GM23248 (cell line): ENCODE measurements at places on chromosomes 7 and 10. TPM values are rescaled to one million over a fixed set of nuclear protein-coding genes. Genes with fewer than 3 reads are reported as not detected.
A peak's percentile ranks its signal among the peaks of the same experiment; 100 is the strongest.

GRCh38 chr7:2180081-2180480, 52.7 kb downstream of the MAD1L1 start:
- DNase-seq: no peak
- no peaks in the 10 kb centered on the region for H3K36me3 ChIP-seq
- H3K27ac ChIP-seq: no peak overlapping the region
- H3K27me3 ChIP-seq: no peaks in the 10 kb centered on the region
- H3K4me3 ChIP-seq: no peak overlapping the region
- H3K4me1 ChIP-seq: peaks cover 18% of the 10 kb centered on the region

DNA sequence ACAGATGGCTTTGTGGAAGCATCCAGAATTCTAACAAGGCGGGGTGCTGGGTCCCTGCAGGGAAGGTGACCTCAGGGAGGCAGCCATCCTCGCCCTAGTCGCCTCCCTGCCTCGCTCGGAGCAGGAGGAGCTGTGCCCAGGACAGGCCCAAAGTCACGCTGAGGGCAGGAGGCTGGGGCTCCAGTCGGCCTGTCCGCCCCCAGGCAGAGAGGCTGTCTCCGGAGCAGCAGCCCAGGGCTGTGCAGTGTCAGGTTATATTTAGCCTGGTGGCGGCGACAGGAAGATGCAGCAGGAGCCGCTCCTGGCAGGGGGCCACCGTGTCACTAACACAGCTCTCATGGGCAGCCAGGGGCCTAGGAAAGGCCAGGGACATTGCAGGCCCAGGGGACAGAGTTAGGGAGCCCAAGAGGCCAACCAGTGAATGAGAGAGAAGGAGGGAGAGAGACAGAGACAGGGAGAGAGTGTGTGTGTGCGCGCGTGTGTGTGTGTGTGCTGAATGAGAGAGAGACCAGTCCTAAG, 13.5 kb downstream of the KCNH2 start:
- no peaks in the 10 kb centered on the region for H3K36me3 ChIP-seq
- H3K4me1 ChIP-seq: no peaks in the 10 kb centered on the region
- H3K27me3 ChIP-seq: peaks cover 52% of the 10 kb centered on the region
- DNase-seq: peak; percentile 21
- no peak overlapping the region for H3K4me3 ChIP-seq
- no peak overlapping the region for H3K27ac ChIP-seq

GRCh38 chr10:31953480-31953879, 24.8 kb upstream of the ARHGAP12 start:
- no peak for DNase-seq
- peaks cover 9% of the 10 kb centered on the region for H3K4me1 ChIP-seq
- no peaks in the 10 kb centered on the region for H3K27me3 ChIP-seq

GRCh38 chr10:48523212-48523819, 81.6 kb downstream of the ARHGAP22 start:
- H3K27me3 ChIP-seq: no peaks in the 10 kb centered on the region
- H3K36me3 ChIP-seq: no peaks in the 10 kb centered on the region
- H3K27ac ChIP-seq: peak overlapping the region; percentile 29; the same call in 1 of the 2 replicates
- peak overlapping the region; percentile 68 for H3K4me3 ChIP-seq
- H3K4me1 ChIP-seq: peaks cover 43% of the 10 kb centered on the region

GRCh38 chr7:105365541-105366534, 22.9 kb downstream of the SRPK2 start:
- no peak overlapping the region for H3K27ac ChIP-seq
- H3K27me3 ChIP-seq: no peaks in the 10 kb centered on the region
- no peak overlapping the region for H3K4me3 ChIP-seq
- no peaks in the 10 kb centered on the region for H3K36me3 ChIP-seq
- DNase-seq: no peak

DNA sequence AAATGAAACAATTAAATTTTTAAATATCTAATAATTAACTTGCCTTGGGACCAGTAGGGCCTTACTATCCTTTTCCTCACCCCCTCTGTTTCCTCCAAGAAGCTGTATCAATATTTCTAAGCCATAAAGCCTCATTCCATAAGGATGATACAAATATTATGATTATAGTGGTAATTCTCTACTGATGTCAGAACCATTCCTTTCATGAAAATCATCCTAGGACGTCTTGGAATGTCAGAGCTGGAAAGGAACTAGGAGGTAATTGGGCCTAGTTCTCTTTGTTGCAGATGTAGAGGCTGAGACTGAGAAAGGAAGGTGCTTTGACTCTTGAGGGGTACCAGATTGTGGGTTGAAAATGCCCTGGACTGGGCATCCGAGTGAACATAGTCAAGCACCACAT, 766.7 kb upstream of the GHITM start:
- H3K4me3 ChIP-seq: no peak overlapping the region
- H3K27ac ChIP-seq: no peak overlapping the region
- DNase-seq: no peak
- no peaks in the 10 kb centered on the region for H3K27me3 ChIP-seq
- H3K4me1 ChIP-seq: no peaks in the 10 kb centered on the region

DNA sequence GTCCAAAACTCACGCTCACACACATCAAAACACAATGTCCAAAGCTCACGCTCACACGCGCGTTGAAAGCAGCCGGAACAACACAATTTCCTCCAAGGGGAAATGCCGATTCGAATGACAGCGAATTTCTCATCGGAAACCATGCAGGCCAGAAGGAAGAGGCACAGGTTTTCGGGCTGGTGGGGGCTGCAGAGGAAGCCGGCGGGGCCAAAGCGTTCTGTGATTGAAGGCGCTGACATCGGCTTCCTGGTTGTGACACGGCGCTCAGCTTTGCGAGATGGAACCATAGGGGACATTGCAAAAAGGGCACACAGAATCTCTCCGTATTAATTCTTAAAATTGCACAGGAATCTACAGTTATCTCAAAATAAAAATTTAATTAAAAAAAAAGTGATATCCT, 61.3 kb downstream of the FOXL3 start:
- no peak for DNase-seq
- peaks cover 5% of the 10 kb centered on the region; the same call in 1 of the 2 replicates for H3K27me3 ChIP-seq
- no peak overlapping the region for H3K4me3 ChIP-seq
- no peaks in the 10 kb centered on the region for H3K36me3 ChIP-seq

GRCh38 chr10:93485690-93486089, 3.6 kb upstream of the MYOF start:
- no peaks in the 10 kb centered on the region for H3K36me3 ChIP-seq
- no peak overlapping the region for H3K27ac ChIP-seq
- DNase-seq: no peak
- no peaks in the 10 kb centered on the region for H3K27me3 ChIP-seq

GRCh38 chr7:2510909-2511768, 8.4 kb upstream of the LFNG start:
- no peak overlapping the region for H3K4me3 ChIP-seq
- H3K4me1 ChIP-seq: peaks cover 12% of the 10 kb centered on the region
- no peak overlapping the region for H3K27ac ChIP-seq
- no peak for DNase-seq
- no peaks in the 10 kb centered on the region for H3K36me3 ChIP-seq

GRCh38 chr10:29882766-29883165, 176.6 kb downstream of the JCAD start:
- H3K4me3 ChIP-seq: no peak overlapping the region
- peaks cover 79% of the 10 kb centered on the region for H3K27me3 ChIP-seq
- no peaks in the 10 kb centered on the region for H3K4me1 ChIP-seq
- H3K27ac ChIP-seq: no peak overlapping the region
- no peaks in the 10 kb centered on the region for H3K36me3 ChIP-seq

DNA sequence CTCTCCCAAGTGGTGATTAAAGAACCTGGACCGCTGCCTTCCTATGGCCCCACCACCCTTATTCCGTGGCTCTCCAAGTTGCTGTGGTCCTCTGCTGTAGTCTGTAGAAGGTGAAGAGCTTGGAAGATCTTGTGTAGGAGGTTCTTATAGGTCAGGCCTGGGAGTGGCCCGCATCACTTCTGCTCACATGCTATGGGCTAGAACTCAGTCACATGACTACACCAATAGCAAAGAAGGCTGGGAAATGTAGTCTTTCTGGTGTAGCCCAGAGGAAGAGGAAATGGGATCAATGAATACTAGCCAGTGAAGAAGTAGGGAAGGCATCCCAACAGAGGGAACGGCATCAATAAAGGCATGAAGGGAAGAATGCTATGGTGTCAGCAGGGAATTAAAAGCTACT, 41.3 kb upstream of the AOAH start:
- no peaks in the 10 kb centered on the region for H3K27me3 ChIP-seq
- H3K27ac ChIP-seq: no peak overlapping the region
- H3K4me3 ChIP-seq: no peak overlapping the region
- DNase-seq: no peak

GRCh38 chr7:35258125-35258867, 4.4 kb upstream of the TBX20 start:
- no peaks in the 10 kb centered on the region for H3K36me3 ChIP-seq
- H3K4me1 ChIP-seq: no peaks in the 10 kb centered on the region
- H3K27ac ChIP-seq: no peak overlapping the region
- H3K27me3 ChIP-seq: peaks cover 75% of the 10 kb centered on the region
- H3K4me3 ChIP-seq: no peak overlapping the region

DNA sequence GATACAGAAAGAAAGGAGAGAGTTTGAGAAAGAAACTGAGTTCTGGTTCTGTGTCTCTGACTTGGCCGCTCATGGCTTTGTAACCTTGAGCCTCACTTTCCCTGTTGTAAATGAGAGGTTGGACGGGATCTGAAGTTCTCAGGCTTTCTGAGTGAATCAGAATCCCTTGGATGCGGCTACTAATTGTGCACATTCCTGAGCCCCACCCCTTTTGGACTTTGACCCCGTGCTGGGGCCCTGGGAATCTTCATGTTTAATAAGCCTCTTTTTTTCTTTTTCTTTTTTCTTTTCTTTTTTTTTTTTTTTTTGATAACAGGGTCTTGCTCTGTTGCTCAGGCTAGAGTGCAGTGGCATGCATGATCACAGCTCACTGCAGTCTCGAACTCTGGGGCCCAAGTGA, 26.9 kb downstream of the SLC25A28 start:
- peaks cover 14% of the 10 kb centered on the region; the same call in 1 of the 2 replicates for H3K27me3 ChIP-seq
- DNase-seq: no peak
- H3K4me3 ChIP-seq: no peak overlapping the region
- H3K27ac ChIP-seq: no peak overlapping the region
- H3K4me1 ChIP-seq: no peaks in the 10 kb centered on the region

- no peaks in the 10 kb centered on the region for H3K36me3 ChIP-seq
- H3K4me1 ChIP-seq: peaks cover 28% of the 10 kb centered on the region
- DNase-seq: peak; percentile 63
- no peak overlapping the region for H3K4me3 ChIP-seq
These were observed 4.1 kb downstream of the OTUD1 start for GRCh38 chr10:23442936-23443335.

DNA sequence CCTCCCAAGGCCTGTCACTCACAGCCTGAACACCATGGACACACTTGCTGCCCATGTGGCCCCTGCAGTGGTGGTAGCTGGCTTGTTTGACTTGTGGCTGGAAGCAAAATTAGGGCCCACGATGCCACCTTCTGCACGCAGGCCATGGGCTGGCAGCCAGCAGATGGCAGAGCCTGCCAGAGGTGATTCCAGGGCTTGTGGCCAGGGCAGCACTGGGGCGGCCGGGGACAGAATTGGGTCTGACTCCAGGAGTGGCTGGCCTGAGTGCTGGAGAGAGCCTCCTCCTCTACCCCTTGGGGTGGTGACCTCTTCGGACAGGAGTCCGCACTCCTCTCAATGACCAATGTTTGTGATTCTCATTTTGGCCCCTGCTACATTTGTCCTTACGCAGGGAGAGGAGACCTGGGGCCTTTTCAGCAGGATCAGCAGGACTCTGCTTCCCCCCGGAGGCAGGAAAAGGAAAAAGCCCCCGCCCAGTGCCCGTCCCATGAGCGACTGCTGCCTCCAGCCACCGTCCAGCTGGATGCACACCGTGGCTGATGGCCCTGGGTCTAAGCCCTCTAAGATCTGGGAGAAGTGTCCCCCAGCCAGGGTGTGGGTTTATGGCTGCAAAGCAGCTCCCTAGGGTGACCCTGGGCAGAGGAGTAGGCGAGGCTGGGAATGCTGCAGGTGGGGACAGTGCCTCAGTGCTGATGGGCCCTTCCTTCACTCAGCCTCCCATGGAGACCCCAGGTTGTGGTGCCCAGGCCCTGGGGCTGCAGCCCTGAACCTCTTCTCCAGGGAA, 26.5 kb downstream of the DNAJB12 start:
- no peaks in the 10 kb centered on the region for H3K27me3 ChIP-seq
- peaks cover 12% of the 10 kb centered on the region; the same call in 1 of the 2 replicates for H3K4me1 ChIP-seq
- no peak overlapping the region for H3K27ac ChIP-seq

GRCh38 chr7:105021352-105021751, 7.3 kb downstream of the KMT2E start:
- DNase-seq: no peak
- H3K27me3 ChIP-seq: no peaks in the 10 kb centered on the region
- peaks cover 82% of the 10 kb centered on the region for H3K4me1 ChIP-seq
- H3K36me3 ChIP-seq: no peaks in the 10 kb centered on the region
- peak overlapping the region; percentile 7; the same call in 1 of the 2 replicates for H3K4me3 ChIP-seq

- H3K36me3 ChIP-seq: no peaks in the 10 kb centered on the region
- DNase-seq: no peak
- H3K4me3 ChIP-seq: no peak overlapping the region
- no peaks in the 10 kb centered on the region for H3K4me1 ChIP-seq
- no peak overlapping the region for H3K27ac ChIP-seq
These were observed 245.6 kb downstream of the SEMA3D start for GRCh38 chr7:84941291-84941690.

- no peaks in the 10 kb centered on the region for H3K27me3 ChIP-seq
- DNase-seq: peak; percentile 16
- no peak overlapping the region for H3K27ac ChIP-seq
- H3K36me3 ChIP-seq: peaks cover 3% of the 10 kb centered on the region
- peaks cover 17% of the 10 kb centered on the region for H3K4me1 ChIP-seq
These were observed 95.6 kb downstream of the SNX13 start for GRCh38 chr7:17844514-17845196.

- no peak overlapping the region for H3K27ac ChIP-seq
- H3K27me3 ChIP-seq: no peaks in the 10 kb centered on the region
- no peaks in the 10 kb centered on the region for H3K4me1 ChIP-seq
These were observed 55.3 kb upstream of the NCAPG2 start for GRCh38 chr7:158759749-158760444.

DNA sequence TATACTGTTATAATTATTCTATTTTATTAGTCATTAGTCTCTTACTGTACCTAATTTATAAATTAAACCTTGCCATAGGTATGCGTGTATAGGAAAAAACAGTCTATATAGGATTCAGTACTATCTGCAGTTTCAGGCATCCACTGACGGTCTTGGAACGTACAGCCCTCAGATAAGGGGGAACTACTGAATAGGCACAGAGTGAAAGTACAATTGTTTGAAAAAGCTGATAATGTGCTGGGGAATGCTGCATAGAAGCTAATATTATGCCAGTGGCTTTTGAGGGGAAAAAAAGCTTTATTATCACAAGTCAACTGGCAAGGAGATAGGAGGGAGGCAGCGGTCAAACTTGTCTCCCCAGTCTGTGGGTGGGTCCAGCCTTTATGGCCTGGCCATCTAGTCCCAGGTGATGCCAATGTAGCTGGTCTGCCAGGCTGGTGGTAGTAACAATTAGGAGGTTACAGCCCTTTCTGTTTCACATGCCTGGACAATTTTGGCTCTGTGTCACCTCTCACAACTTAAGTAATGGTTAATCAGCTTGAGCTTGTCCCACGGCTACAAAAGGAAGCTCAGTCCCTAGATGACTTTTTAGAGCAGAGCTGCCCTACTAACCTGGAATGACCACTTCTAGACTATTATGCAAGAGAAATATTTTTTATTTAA, 8.3 kb upstream of the FMC1 start:
- no peak overlapping the region for H3K4me3 ChIP-seq
- H3K27ac ChIP-seq: no peak overlapping the region
- no peaks in the 10 kb centered on the region for H3K36me3 ChIP-seq

YAE1 gene
- 21.8 and 22.4 TPM in 2 replicates for total RNA-seq

KLF6 gene
- total RNA-seq: 49.8 and 58.9 TPM in 2 replicates

ZNF655 gene
- 54.6 and 70.0 TPM in 2 replicates for total RNA-seq

SEMA3E gene
- total RNA-seq: 0.32 and 1.6 TPM in 2 replicates

CARD11 gene
- not detected in 2 replicates for total RNA-seq

UBE3C gene
- 92.4 and 92.7 TPM in 2 replicates for total RNA-seq

TDRD1 gene
- not detected in 2 replicates for total RNA-seq

TSPAN13 gene
- total RNA-seq: 4.2 and 6.2 TPM in 2 replicates

GPR85 gene
- 5.1 and 7.2 TPM in 2 replicates for total RNA-seq
